ENCODE measurements at places on chromosomes 4 and X.

GRCh38 chr4:102575369-102576129, 74.4 kb downstream of the NFKB1 start:
- DNase-seq: no peak

- DNase-seq: no peak
Measured at GRCh38 chr4:38740303-38740702, 42.5 kb downstream of the TLR10 start.

- no peak for DNase-seq
Measured at GRCh38 chrX:42725196-42725595, 52.8 kb downstream of the PPP1R2C start.

- no peak for DNase-seq
Measured at GRCh38 chr4:37983951-37984350, 23.8 kb downstream of the PTTG2 start.

DNA sequence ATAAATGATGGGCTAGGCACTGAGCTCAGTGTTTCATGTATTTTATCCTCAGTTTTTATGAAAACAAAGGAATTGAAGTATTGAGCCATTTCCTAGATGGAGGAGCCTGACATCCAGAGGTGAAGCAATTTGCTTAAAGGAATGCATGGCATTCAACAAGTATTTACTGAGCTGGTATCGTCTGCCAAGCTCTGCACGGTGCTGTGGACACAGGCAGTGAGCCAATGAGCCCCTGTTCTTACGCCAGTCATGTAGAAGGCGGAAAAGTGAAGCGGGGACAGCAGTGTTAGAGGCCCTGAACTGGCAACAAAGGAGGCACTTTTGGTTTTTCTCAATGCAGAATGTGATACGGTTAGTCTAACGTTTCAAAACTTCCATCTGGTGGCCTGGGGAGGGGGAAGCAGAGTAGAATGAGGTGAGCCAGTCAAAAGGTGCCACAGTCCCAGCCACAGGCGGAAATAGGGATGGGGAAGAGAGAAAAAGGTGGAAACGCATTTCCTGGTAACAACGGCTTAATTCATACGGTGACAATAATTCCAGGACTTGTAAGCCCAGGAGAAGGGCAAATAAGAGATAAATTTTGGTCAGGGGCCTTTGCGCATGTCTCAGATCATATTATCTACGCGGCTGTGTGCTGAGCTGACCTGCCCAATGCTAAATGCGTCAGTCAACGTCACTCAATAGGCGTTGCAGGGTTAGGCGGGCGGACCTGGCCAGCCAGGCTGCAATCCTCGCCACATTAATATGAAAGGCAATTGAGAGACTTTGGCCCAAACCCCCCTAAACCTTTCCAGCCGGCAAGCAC, 133.9 kb downstream of the AFAP1 start:
- DNase-seq: no peak

- no peak for DNase-seq
Measured at GRCh38 chr4:118950224-118950623, 61.6 kb downstream of the SYNPO2 start.

DNA sequence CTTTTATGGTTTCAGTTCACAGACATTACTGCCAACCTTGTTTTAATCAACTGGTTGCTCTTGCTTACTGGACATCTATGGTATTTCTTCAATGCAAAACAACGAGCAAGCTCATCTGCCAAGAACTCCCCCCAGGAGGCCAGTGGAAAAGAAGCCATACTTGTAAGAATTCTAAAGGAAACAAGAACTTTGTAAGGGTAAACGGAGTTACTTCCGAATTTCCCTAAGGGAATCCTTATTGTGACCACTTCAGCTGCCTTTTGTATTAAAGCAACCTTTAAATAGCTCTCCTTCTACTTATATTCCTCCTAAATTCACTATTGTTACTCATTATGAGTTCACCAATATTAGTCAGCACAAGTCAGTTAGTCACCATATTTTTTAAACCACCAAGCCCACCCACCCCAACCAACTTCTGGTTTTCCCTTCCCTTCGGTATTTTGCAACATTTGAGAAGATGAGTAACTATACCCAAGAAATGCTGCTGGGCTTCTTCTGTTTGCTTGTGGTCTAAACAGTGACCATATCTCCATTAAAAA, 602.8 kb upstream of the DIPK2B start:
- DNase-seq: peak; percentile 12

DNA sequence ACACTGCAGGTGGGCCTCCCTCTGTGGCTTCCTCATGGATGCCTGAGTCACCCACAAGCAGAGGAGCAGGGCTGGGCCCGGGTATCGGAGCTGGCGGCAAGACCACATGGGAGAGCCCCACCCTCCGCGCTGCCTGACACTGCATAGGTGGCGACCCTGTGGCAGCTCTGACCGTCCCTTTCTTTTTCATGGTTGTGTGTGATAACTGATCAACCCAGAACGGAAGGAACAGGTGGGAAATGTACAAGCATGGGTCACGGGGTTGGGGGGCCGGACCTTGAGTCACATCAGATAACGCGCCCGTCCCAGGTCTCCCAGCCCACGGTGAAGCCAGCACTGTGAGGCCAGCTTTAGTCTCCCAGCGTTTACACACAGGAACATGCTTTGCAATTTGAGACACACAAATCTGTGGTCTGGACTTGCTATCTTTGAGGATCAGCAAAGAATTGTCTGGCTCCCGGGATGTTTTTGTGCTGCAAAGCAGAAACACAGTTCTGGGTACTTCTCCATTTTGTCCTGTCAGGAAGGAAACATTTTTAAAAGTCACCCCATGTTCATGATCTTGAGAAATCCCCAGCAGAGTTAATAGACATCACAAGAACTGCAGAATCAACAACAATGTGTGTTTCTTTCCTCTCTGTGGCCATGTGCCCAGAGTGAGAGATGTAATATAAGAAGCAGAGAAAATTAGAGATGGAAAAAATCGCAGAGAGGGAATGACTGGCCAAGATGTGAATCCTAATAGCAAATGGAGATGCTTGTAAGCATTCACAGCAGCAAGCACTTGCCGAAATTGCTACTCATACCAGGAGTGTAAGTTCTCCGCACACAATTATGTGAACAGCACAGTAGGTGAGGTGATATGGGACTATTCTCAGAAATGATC, 70.1 kb upstream of the CBR4 start:
- no peak for DNase-seq

DNA sequence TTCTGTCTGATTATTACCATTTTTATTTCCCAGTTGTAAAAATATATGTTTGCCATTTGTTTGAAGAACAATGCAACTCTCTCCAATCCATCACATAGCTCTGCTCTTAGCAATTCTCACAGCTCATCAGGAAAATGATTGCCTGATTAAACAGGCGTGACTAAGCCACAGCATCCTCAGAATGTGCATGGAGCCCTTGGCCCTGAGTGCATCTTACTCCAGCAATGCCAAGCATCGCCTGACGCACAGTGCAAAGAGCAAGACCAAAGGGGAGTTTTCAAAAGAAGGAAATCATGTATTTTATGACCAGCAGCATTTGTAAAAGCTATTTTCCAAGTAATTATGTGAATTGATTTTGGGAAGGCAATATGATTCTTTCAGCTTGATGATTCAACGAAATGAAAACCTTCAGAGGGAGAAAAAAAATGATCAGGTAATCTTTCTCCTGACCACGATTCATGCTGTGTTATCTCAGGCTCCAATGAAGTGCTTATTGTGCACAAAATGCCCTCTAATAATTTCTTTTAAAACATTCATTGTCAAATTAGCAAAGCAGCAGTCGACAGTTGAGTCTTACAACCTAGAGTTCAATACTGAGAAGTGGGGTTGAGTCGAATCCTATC, 138.0 kb upstream of the FAM9B start:
- DNase-seq: no peak

DNA sequence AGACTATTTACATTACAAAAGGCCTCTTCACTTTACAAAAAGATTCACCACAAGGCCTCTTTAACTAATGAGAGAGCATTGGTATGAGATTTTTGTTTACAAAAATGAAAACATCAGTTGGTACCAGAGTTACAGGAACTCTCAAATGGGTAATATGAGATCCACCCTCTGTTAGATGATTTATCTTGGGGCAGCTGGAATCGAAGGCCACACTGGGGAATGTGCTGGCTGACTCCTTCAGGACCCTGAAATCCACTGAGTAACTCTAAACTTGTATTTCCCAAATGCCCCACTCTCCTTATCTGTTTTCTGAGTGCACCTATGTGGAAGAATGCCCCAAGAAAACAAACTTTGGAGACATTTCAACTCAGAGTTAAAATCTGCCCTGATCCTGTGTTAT, 232.9 kb upstream of the F9 start:
- DNase-seq: no peak

GRCh38 chr4:100569196-100569595, 51.4 kb upstream of the EMCN start:
- DNase-seq: no peak

- no peak for DNase-seq
Measured at GRCh38 chr4:176814770-176815169, 22.0 kb upstream of the VEGFC start.

DNA sequence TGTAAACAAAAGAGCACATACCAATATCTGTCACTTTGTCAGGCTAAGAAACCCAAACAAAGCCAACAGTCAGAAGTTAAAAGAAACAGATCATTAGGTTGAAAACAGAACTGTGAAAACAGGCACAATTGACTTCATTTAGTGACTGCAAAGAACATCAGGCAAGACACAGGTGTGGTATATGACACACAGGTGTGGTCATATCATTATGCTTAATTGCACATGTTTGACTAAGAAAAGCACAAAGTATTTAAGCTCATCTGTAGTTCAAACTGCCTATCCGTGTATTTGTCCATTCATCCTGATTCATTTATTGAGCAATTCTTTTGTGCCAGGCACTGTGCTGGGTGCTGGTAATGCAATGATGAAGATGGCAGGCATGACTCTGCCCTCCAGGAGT, 150.7 kb downstream of the DEFB131A start:
- DNase-seq: no peak

GRCh38 chrX:120795301-120795700, 80.4 kb downstream of the CT47B1 start:
- no peak for DNase-seq

DNA sequence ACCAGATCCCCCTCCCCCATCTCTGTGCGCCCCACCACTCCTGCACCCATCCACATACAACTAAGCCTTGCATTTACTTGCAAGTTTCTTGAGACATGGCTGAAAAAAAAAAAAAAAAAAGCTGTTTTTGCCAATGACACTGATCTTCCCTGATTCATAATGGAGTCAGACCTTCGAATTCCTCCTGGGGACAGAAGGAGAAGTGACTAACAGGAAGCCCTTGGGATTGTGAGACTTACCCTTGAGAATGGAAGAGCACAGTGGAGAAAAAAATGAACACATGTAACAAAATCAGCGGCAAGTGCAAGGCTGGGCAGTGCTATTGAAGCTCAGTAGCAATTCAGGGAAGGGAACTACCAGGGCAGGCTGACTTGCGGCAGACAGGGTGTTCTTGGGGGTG, 288.4 kb downstream of the BCOR start:
- DNase-seq: no peak

DNA sequence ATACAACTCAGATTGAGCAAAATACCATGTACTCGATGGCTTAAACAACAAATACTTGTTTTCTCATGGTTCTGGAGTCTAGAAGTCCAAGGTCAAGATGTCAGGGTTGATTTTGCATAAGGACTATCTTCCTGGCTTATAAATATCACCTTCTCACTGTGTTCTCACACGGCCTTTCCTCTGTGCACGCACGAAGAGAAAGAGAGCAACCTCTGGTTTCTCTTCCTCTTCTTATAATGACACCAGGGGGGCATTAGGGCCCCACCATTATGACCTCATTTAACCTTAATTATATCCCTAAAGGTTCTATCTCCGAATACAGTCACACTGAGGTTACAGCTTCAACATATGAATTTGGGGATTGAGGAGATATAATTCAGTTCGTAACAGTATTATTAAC, 504.0 kb downstream of the MAGEE1 start:
- no peak for DNase-seq

GRCh38 chrX:57595381-57595811, 3.6 kb downstream of the ZXDB start:
- no peak for DNase-seq

- peak; percentile 70 for DNase-seq
Measured at GRCh38 chr4:8228319-8229250, 29.5 kb downstream of the SH3TC1 start.

DNA sequence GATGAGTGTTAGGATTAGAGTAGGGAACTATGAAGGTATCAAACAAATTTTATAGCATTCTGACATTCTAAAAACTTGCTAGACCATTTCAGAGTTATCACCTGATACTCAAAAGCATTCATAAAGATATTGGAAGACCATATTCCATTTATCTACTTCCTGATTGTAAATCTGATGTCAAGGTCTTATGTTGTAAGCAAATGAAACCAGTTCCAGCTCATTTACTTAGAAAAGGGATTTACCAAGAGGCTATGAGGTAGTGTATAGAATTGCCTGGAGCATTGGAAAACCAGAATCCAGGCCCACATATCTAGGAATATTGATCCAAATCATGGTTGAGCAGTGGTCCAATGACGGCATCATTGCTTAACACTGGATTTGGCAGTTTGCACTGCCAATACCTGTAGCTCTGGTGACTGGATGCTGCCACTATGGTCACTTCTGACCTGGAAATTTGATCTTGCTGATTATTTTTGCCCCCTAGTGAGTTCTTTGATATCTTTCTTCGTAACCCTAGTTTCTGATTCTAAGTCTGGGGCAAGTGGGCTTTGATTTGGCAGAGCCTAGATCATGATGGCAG, 25.4 kb downstream of the ARFIP1 start:
- no peak for DNase-seq

GRCh38 chr4:80921441-80921840, 109.1 kb upstream of the BMP3 start:
- no peak for DNase-seq

DNA sequence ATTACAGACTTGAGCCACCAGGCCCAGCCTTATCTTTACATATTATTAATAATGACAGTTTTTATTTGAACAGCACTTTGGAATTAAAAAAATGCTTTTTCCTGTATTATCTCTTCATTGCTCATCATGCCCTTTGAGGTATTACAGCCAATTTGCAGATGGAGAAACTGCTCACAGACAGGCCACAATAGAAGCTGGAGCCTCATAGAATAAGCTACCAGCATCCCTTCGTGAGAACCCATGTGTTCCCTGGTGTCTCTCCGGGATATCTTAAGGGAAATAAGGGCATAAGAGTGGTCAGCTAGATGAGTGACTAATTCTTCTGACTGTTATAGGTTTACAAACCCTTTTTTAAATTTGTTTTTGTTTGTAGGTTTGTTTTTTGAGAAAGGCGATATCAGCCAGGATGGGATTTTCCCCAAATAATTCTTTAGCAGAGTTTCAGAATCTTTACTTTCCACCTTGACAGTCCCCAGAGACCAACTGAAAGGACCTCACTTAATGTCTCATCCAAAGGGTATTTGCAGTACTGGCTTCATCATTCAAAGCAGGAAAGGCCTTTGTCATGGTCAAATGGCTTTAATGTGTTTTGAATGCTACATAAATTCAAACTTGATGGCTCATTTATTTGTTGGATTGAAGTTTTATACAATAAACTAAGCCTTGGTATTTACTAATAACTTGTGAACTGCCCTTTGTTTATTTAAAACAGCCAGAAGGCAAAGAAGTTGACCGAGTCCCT, 48.0 kb upstream of the SOD3 start:
- DNase-seq: no peak

DNA sequence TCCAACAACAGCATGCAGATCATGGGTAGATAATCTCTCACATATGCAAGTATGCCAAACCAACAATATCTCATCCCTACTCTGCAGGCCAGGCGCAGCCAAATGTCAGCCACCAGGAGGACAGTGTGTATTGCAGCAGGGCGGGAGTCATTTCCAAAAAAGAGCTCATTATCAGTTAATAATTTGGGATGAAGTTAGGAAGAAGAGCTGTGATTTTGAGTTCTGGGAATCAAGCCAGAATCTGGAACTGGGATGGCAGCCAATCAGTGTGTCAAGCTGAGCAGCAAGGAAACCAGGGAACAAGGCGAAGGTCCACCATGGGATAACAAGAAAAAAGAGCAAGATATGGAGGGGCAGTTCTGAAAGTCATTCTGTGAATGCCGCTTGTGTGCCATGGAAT, 88.2 kb upstream of the CAMK2D start:
- DNase-seq: no peak
